ENCODE measurements at places on chromosomes 5 and 9. TPM values are rescaled to one million over a fixed set of nuclear protein-coding genes. Genes with fewer than 3 reads are reported as not detected.

Gene MORN5
- not detected for total RNA-seq

Gene TAF9
- 27.1 TPM for total RNA-seq

Gene CERCAM
- 16.5 TPM for total RNA-seq

DNA sequence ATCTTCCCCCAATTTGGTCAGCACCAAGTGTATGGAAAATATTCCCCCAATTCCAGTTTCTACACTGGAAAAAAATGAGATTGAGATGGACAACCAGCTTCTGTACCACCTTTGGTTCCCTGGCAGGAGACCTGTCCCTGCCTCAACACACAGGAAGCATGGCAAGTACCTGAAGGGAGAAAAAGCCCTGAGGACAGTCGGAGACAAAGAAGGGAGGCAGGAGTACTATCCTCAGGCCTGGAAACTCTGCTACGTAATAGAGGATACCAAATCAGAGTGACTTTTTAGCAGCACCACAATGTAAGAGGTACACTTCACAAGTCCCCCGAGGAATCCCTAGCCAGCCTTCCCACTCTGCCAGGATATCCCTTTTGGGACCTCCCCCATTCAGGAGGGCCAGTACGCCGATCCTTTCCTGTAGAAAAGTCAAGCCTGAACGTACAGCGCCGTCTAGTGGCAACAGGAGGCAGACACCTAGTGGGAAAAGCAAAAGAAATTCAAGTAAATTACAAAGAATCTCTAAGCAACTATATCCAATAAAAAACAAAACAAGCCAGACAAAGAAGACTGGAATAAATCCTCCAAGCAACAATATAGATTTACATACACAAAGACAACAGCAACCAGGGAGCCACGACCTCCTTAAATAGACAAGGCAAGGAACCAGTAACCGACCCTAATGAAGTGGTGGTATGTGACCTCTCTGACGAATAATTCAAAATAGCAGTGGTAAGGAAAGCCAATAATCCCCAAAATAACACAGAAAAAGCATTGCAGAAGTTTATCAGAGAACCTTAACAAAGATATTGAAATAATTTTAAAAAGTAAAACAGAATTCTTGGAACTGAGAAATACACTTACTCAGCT, 63.3 kb upstream of the SLCO6A1 start:
- DNase-seq, result no peak

Gene NUTM2F
- total RNA-seq, result not detected

GRCh38 chr9:134192951-134193731, 28.8 kb upstream of the RNU6ATAC start:
- DNase-seq, result no peak

DNA sequence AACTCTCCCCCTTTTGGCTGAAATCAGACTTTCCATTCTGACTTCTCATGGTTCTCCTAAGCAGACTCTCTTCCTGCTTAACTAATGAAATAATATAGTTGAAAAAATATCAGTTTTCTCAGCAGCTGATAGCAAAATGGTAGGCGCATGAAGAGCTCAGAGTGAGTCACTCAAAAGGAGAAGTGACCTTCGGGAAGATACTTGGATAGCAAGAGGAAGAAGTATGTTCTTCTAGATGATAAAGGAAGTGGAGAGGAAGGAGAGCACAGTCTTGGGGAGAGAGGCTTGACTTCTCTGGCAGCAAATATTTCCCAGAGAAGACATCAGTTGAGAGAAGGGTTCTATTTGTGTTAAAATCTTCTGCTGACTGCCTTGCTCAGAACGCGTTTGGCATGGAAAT, 101.5 kb downstream of the TAF11L14 start:
- no peak for DNase-seq

- DNase-seq, result no peak
These were observed 1.7 kb downstream of the SLC1A3 start for GRCh38 chr5:36607838-36608783.

- DNase-seq, result no peak
These were observed 56.0 kb upstream of the MSX2 start for GRCh38 chr5:174668349-174668748.

DNA sequence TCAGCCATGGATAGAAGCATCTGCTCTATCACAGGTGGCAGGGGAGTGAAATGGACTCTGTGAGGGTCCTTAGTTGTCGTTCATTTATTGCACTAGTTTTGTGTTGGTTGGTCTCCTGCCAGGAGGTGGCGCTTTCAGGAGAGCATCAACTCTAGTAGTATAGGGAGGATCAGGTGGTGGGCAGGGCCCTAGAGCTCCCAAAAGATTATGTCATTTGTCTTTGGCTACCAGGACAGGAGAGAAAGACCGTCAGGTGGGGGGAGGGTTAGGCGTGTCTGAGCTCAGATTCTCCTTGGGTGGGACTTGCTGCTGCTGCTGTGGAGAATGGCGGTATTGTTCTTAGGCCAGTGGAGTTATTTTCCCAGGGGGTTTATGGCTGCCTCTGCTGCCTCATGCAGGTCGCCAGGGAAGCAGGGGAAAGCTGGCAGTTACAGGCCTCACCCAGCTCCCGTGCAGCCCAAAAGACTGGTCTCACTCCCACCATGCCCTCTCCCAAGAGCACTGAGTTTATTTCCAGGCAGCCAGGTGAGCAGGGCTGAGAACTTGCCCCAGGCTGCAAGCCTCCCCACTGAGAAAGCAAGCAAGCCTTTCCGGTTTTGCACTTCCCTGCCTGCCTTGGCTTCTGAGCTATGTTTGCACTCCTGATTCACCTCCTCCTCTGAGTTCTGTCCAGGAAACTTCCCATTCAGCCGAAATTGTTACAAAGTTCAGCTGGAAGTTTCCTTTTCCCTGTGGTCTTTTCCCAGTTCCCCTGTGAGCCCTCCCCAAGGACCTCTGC, 317.3 kb downstream of the TAF11L14 start:
- DNase-seq, result no peak

GRCh38 chr9:35859310-35859989, 10.8 kb downstream of the OR13J1 start:
- no peak for DNase-seq

- no peak for DNase-seq
These were observed 75.8 kb upstream of the CDH12 start for GRCh38 chr5:22928821-22929482.

Gene PLK2
- total RNA-seq, result 51.8 TPM

DNA sequence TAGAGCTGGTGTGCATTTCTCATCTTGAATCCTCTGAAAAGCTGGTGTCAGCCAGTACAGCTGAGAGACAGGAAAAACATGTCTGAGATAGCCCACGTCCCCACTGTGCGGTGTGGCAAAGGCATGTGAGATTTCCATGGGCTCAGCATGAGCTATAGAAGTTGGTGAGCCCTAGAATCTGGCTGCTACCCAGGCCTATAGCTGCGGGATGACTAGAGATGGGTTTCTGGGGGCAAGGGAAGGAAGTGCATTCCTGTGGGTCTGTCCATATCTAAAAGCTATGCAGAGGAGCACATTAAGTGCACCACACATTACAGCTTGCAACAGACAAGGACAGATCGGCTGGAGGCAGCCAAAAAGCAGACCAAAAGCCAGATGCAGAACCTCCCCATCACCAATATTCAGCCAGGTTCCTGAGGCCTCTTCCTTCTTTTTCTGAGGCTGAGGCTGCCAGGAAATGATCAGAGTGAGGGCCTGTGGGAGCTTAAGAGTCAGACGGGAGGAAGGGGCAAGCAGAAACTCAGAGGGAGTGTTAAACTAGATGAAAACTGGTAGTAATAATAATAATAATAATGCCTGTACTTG, 55.8 kb upstream of the RANBP3L start:
- DNase-seq, result no peak

DNA sequence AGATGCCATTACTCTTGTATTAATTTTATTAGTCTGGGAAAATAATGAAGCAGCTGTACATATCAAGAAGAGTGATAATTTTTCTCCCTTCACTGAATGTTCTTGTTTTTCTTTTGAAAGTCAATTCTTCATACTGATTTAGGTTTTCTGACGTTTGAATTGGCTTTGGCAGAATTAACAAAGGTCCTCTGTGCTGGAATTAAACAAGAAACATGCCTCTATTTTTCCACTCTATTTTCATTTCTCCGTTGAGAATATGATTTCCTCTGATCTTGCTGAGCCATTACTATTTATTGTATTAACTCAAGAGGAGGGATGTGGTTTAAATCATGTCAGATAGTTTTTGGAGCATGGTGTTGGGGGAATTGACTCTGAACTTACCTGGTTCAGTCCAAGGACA, 42.3 kb downstream of the ANKDD1B start:
- no peak for DNase-seq

DNA sequence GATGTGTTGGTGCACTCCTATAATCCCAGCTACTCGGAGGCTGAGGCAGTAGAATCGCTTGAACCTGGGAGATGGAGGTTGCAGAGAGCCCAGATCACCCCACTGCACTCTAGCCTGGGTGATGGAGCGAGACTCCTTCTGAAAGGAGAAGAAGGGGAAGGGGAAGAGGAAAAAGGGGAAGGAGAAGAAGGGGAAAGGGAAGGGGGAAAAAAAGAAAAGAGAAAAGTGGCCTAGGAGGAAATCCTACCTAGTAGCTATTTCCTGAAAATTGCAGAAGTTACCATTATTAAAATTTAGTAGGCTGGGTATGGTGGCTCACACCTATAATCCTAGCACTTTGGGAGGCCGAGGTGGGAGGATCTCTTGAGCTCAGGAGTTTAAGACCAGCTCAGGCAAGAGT, 67.4 kb downstream of the ARRDC3 start:
- DNase-seq, result no peak
